Aorta (tissue), 5 donors: ENCODE measurements at places on chromosomes 5 and 9. TPM values are rescaled to one million over a fixed set of nuclear protein-coding genes. Genes with fewer than 3 reads are reported as not detected.

- peaks cover 2% of the 10 kb centered on the region for H3K4me1 ChIP-seq
- H3K27ac ChIP-seq: peak overlapping the region; percentile 89
- no peaks in the 10 kb centered on the region for H3K27me3 ChIP-seq
- H3K4me3 ChIP-seq: no peak overlapping the region
- no peaks in the 10 kb centered on the region for H3K36me3 ChIP-seq
- DNase-seq: peak; percentile 84
Measured at GRCh38 chr5:150641006-150641570, 628 bp downstream of the SYNPO start.

GRCh38 chr9:124038790-124039633 lies 27.4 kb downstream of the LHX2 start:
- H3K4me1 ChIP-seq: no peaks in the 10 kb centered on the region
- H3K27ac ChIP-seq: no peak overlapping the region
- H3K27me3 ChIP-seq: no peaks in the 10 kb centered on the region
- DNase-seq: peak; percentile 17
- H3K36me3 ChIP-seq: no peaks in the 10 kb centered on the region

GRCh38 chr9:122151267-122151828 lies 8.2 kb downstream of the NDUFA8 start:
- H3K27ac ChIP-seq: no peak overlapping the region
- DNase-seq: no peak
- H3K36me3 ChIP-seq: peaks cover 6% of the 10 kb centered on the region
- no peaks in the 10 kb centered on the region for H3K4me1 ChIP-seq
- no peaks in the 10 kb centered on the region for H3K27me3 ChIP-seq

Gene C9orf57
- not detected for total RNA-seq

Gene CDC20B
- not detected for total RNA-seq
